ENCODE measurements at places on chromosomes 5 and 9.

DNA sequence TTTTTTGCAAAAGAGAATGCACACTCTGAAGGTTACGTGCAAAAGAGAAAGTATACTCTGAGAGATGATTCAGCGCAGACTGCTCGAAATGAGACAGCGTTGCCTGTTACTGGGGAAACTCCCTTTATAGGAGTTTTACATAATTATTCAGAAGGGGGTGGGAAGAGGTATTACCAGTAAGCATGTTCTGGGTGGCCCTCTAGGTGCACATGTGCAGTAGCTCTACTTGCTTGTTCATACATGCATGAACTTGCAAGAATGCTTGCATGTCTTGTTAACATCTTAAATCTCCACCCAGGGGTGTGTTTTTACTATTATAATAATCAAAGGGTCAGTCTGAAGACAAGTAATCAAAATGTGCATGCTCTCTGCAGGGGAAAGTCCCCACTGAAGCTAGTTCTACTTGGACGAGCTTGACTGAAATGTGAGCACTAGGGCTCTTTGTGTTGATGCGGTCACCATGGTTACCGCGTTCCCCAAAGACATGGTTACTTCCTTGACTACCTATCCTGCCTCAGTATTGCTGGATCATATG lies 75.5 kb downstream of the SGCD start:
- DNase-seq, result no peak

- no peak for DNase-seq
These were observed 328.6 kb downstream of the PDE4D start for GRCh38 chr5:59564895-59565294.

- DNase-seq, result no peak
These were observed 36.7 kb upstream of the CCDC112 start for GRCh38 chr5:115333164-115333563.

- DNase-seq, result no peak
These were observed 599 bp downstream of the KIAA1191 start for GRCh38 chr5:176360894-176361436.

DNA sequence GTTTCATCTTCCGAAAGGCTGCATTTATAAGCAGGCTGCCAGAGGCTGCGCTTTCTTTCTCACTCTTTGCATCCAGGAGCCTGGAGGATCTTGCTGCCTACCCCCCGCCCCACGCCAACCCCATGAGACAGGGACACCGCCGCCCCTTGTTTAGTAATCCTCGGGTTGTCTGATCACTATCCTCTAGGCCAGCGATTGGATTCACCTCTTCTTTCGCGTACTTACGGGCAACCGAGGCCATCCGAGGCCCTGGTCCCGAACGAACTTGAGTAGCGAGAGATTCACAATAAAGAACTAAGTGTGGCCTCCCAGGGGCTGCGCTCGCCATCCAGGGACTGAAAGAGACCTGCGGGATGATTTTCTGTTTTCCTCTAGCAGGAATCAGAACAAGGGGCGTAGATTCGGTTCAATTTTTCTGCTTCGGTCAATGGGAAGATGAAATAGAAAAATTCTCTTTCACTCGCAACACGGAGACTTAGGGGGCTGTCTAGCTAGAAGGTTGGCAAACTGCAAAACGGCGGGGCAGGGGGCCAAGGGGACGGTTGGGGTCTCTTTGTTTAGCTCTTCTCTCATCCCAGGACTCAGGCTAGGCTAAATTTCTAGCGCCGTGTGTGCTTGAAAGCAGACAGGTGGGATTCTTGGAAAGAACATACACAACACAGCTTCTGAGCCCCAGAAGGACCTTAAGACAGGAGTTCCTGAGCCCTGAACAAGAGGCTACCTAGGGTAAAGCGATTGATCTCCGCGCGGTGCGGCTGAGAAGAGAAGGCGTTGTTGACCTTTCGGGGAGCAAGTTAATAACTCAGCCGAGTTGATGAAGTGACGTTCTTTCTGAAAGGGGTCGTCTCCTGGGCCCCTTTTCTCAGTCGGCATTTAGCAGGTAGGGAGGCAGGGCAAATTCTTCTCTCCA lies 5.8 kb upstream of the ISL1 start:
- DNase-seq, result no peak

DNA sequence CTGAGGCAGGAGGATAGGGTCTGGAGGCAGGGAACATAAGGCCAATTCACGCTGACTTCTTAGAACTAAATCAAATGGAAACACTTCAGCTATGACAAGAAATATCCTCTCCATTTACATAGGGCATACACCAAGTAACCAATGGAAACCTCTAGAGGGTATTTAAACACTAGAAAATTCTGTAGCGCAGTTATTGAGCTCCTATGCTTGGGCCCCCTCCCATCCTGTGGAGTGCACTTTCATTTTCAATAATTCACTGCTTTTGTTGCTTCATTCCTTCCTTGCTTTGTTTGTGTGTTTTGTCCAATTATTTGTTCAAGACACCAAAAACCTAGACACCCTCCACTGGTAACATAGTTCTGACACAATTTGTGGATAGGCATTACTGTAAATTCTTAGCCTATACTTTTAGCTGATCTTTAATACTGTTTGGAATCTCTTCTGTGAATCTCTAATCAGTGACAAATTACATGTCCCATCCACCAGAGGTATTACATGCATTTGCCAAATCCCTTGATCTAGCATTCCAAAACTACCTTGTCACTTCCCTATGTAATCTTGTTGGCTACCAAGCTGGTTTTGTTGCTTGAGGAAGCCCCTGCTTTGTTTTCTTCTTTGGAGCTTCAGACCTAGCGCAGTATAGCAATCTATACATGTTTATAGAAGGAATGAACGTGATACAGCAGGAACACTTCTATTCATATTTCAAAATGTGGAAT lies 61.6 kb downstream of the ST8SIA4 start:
- DNase-seq, result no peak

DNA sequence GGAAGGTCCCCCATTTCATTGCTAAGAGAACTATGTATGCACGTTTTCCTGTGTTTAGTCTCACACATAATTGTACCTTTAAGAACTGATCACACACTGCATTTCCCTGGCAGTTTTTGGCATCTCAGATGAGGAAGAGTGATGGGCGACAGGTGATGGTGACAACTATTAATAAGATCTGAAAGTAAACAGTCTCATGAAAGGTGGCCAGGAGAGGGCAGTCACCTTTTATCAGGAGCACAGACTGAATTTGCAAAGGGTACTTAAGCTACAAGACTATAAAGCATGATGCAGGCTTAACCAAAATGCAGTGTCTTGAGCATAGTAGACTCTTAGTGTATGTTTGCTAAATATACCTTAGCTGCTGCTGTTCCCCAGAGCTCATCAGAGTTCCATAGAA lies 91.5 kb downstream of the GHR start:
- no peak for DNase-seq

- DNase-seq, result no peak
These were observed 161.1 kb downstream of the CSNK1G3 start for GRCh38 chr5:123673107-123673506.

DNA sequence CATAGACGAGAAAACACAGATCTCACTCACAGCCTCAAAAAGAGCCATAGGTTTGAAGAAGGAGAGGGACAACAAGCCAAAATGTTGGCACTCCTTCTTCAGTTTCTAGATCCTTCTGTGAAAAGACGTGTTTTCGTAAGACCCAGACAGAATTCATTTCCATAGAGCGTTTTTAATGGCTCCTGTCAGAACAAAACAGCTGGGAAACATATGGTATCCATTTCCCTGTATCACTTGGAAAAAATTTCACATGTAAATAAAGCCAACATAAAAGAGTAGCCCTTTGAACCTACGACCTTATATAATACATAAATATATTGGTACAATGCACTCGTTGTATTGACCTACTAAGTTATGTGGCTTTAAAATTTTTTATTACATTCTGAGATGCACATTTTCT lies 108.1 kb downstream of the SNCAIP start:
- no peak for DNase-seq

DNA sequence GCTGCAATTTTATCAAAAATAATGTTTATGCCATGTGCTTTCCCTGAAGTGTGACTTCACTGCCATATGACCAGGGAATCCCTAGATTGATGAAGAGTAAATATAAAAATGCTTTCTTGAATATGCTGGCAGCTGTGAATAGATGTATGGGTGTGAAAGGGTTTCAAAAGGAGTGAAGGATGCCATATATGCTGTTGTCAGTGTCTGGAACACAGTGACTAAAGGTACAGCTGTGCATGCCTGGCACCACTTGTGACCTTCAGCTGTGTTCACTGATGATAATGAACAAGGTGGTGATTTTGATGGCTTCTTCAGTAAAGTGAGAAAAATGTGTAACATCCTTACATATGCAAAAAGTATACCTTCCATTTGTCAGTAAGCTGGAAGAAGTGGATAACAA lies 69.7 kb downstream of the RAB24 start:
- DNase-seq, result no peak

GRCh38 chr9:77939149-77939668 lies 92.4 kb downstream of the GNAQ start:
- no peak for DNase-seq

GRCh38 chr9:91360551-91361290 lies 997 bp downstream of the AUH start:
- DNase-seq, result no peak

DNA sequence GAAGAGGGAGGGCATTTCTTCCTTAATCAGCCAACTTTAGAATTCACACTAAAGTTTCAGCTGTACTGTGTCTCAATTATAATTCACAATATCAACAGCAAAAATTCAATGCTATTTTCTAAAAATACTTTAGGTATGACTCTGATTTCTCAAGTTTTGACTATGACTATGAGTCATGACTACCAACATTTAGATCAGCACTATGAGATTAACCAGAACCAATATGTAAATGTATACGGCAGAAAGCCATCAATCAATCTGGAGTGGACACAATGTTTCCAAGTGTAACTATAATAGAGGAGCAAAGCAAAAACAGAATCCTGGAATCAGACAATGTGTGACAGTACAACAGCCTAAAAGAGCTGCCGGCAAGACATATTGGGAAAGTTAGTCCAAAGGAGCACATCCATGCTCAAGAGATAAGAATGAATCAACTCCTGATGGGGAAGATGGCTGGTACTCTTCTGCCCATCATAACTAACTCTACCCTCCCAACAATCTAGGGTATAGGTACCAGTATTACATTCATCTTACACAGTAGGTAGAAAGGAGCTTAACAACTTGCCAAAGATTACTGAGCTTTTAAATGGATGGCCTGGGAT lies 294.4 kb downstream of the SEMA5A start:
- no peak for DNase-seq

GRCh38 chr9:96874947-96875460 lies 20.7 kb upstream of the ZNF782 start:
- no peak for DNase-seq

- no peak for DNase-seq
These were observed 256.4 kb upstream of the IRX1 start for GRCh38 chr5:3339092-3339797.

DNA sequence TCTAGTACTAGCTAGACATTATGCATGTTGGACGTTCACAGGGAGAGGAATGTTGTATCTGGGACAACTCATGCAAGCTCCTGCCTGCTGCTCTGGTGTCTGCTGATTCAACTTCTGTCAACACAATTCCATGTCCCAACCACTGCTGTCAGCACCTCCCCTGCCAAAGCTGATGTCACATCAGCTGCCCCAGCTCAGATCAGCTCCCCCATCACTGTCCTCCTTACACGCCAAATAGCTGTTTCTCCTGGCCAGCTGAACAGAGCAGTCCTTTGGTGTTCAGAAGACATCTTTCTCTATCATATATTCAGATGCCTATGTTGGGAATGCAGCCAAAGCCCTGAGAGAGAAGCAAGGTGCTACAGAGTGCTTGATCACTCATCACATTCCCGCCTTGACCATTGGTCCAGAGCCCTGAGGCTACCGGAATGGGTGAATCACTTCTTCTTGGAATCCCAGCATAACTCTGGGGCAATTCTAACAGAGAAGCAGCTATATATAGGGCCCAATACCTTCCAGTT lies 223.3 kb downstream of the SEC61B start:
- DNase-seq, result no peak

GRCh38 chr5:65811004-65811403 lies 89.0 kb downstream of the NLN start:
- DNase-seq, result no peak

- no peak for DNase-seq
These were observed 167.4 kb upstream of the ITGA1 start for GRCh38 chr5:52620315-52620714.

GRCh38 chr9:2874001-2874750 lies 30.3 kb upstream of the PUM3 start:
- no peak for DNase-seq

GRCh38 chr9:125099816-125100215 lies 43.5 kb downstream of the SCAI start:
- no peak for DNase-seq

DNA sequence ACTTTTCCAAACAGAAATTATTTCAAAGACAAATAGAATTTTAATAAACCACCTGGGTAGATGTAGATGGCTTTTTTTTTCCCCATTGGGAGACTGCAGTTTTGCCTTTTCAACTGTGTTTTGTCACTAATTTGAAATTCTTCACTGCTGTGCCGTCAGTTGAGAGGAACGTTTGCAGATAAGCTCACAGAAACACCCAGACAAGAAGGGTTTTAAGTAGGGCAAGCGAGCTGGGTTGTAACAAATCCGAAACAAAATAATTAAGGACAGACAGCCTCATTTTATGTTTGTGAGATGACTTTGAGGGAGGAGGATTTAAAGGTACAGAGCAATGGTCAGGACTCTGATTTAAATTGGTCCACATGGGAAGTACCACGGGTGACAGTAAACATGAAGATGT lies 155.1 kb upstream of the NTRK2 start:
- no peak for DNase-seq

GRCh38 chr5:157222506-157223230 lies 42.0 kb downstream of the ITK start:
- peak; percentile 36 for DNase-seq

DNA sequence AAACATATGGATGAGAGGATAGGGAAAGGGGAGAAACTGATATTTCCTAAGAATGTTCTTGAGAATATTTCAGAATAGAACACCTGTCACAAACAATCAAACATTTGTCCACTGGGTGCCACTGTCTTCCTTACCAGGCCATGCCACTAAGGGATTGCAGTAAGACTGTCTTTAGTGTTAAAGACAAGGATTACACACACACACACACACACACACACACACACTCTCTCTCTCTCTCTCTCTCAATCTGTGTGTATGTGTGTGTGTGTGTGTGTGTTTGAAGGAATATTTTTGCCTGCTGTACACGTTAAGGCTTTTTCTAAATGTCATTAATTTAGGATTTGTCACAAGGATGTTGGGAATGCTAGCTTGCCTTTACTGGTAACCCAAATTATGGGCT lies 54.4 kb downstream of the CCDC192 start:
- DNase-seq, result no peak

- no peak for DNase-seq
These were observed 18.4 kb upstream of the FOXI1 start for GRCh38 chr5:170087168-170087817.

DNA sequence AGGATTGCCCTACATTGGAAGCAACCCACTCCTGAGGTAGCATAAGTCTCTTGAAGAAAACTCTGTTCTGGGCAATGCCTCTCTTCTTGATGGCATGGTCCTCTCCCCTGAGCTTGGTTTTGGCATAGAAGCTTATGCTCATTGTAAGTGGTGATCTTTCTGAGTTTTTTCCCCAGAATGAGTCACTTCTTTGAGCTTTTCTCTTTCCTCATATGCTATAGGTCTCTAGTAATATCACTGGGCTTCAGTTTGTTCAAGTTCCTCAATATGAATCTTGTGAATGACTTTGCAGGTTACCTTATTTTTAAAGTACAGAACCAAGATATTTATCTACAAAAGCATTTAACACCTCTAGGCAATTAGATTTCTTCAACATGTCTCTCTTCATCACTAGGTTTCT lies 76.5 kb upstream of the ATG10 start:
- no peak for DNase-seq

GRCh38 chr9:130666393-130667119 lies 2.2 kb downstream of the PRDM12 start:
- DNase-seq, result no peak

Measured in stimulated activated CD8-positive, alpha-beta memory T cell treated with anti-CD3 and anti-CD28 coated beads, Interleukin-2, amount 100 ng/mL, for 1 hour (primary cell).